HS-27A (cell line): ENCODE measurements at places on chromosomes 7 and 10.

DNA sequence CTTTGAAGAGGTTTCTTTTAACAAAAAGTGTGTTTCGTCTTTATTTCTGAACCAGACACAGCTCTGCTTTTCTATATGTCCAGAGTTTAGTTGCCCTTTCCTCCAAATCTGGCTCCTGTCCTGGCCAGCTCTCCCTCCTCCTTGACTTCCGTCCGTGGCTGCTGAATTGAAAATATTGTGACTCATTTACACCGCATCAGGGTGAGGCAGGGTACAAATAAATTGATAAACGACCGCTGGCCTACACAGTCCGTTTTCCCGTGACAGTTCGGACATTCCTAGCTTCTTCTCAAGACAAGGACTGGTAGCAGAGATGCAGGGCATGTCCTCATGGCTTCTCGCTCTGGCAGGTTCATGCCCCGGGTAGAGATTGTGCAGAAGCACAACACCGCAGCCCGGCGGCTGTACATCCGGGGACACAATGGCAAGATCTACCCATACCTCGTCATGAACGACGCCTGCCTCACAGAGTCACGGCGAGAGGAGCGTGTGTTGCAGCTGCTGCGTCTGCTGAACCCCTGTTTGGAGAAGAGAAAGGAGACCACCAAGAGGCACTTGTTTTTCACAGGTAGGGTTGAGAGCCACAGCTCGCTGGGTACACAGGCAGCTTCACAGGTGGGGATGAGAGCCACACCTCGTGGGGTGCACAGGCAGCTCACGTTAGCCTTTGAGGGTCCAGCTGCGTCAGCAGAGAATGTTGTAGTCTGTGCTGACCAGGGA lies 126.6 kb downstream of the TRRAP start:
- DNase-seq, result no peak

DNA sequence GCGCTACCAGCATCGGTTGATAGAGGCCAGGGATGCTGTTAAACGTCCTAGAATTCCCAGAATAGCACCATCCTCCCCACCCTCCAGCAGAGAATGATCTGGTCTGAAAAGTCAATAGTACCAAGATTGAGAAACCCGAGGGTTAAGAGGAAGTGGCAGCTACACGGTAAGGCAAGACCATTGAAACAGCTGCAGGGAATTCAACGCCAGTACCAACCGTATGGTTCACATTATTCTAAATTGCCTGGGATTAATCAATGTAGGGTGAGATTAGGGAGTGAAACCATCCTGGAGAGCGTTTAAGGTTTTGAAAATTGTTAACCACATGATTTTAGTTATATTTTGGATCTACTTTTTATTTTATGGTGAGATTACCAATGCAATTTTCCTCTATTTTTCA lies 352.2 kb downstream of the PRPF18 start:
- no peak for DNase-seq

- DNase-seq, result no peak
These were observed 8.2 kb upstream of the C1GALT1 start for GRCh38 chr7:7173956-7174632.

- no peak for DNase-seq
These were observed 8.1 kb downstream of the MPP7 start for GRCh38 chr10:28294809-28295208.

DNA sequence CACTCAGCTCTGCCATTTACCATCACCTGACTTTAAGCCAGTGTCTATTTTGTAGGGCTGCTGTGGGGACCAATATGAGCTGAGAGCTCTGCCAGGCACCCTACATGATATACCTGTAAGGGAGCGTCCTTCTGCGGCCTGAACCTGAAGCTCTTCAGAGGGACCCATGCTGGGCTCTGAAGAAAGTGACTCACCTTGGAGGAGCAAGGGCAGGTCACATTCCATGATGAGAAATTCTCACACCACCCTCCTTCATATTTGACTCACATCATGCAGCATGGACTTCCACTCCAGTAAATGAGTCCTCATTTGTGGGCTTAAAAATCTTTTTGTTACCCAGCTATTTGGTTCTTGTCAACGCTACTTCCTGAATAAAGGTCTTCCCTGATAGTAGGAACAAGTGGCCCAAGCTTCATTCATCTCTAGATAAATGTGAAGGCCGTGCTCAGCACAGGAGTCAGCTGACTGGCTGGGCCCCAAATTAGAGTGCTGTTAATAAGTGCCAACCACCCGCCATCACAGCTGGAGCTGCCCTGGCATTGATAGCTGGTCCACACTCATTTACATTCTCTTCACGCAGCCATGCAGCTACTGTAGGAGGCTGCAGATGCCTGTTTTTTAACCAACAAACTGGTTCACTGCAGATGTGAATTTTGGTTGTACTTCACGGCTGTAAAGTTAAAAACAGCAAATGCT lies 78.4 kb downstream of the RNF216 start:
- DNase-seq, result no peak

- no peak for DNase-seq
These were observed 21.1 kb downstream of the CRPPA start for GRCh38 chr7:16399916-16400892.

GRCh38 chr10:17062009-17062408 lies 67.6 kb downstream of the CUBN start:
- no peak for DNase-seq
